ENCODE measurements at places on chromosomes 12 and 14.

DNA sequence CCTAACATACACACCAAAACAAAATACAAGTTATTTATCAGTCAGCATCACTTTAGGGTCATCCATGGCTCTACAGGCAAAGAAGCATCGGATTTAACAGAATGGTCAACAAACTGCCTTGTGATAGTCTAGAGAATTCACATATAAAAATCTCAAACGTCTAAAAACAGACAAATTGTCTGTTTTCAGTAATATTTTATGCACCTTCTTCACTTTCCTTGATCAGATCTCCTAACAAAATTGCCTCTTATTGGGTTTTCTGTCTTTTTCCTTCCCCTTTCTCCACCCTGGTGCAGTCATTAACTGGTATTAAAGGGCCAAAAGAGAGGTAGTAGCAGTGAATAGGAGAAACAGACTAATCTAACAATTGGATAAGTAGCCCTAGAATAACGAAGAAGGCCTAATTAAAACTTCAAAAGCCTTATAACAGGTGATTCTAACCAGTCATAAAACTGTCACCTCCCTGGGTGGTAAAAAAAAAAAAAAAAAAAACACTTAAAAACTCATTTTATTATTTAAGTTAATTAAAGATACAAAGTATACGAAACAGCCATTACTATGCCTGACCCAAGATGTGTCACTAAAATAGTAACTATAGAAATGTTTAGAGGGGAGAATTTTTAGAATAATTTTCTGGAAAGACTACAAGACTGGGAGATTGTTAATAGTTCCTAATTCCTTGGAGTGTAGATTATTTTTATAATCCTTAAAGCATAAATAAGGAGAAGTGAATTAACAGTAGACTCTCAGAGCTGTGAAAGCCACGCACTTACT lies 1.5 kb downstream of the KIF21A start:
- no peak for DNase-seq

- peak; percentile 71 for DNase-seq
Measured at GRCh38 chr12:120710031-120710804, at the start of gene UNC119B. UNC119B (plus strand) TSS chr12:120710458; CDS start chr12:120710475, 17 bp downstream.

- DNase-seq: no peak
Measured at GRCh38 chr12:12892681-12893141, 1.3 kb downstream of the GPRC5A start.

DNA sequence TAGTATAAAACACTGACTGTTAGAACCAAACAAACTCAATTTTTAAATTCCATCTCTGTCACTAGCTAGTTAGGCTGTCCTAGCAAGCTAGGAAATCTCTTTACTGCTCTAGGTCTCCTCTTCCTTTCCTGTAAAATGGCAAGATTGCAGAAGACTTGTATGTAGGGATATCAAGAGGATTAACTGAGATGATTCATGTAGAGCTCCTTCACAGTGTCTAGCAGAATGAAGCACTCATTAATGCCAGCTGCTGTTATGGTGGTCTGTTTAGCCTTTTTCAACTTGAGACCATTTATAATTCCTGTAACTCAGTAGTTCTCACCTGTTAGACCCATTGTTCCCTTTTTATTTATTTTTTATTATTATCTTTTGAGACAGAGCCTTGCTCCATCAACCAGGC lies 67.8 kb upstream of the KCNH3 start:
- DNase-seq: no peak

DNA sequence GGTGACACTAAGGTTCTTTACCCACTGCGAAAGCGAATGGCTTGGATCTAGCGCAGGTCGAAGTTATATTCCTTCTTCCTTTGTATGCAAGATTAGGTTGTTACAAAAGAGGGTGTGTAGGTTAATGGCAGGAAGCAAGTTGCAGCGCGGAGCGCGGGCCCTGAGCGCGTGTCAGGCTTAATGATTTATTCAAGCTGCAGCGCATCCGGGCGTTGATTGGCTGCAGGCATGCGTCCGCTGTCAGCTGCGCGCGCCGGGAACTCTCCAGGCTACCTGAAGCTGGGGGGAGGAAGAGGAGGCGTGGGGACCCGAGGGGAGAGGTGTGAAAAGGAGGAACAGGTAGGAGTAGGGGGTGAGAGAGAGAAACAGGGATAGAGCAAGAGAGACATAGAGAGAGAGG lies 7.4 kb downstream of the ASCL1 start:
- peak; percentile 7 for DNase-seq

DNA sequence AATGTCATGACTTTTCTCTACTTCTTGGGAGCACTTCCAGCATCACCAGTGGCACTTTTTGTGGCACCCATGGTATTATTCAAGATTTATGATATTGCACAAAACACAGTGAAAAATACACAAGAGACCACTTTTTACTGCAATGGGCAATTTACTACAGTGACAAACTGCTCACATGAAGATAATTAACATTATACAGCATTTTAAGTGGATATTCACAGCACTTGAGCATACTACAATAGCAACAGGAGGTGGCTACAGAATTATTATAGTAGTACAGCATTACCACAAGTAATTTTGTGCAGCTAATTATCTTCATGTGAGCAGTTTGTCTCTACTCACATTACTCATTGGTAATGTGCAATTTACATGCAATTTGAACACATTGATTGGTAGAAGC lies 18.3 kb downstream of the IL26 start:
- no peak for DNase-seq

DNA sequence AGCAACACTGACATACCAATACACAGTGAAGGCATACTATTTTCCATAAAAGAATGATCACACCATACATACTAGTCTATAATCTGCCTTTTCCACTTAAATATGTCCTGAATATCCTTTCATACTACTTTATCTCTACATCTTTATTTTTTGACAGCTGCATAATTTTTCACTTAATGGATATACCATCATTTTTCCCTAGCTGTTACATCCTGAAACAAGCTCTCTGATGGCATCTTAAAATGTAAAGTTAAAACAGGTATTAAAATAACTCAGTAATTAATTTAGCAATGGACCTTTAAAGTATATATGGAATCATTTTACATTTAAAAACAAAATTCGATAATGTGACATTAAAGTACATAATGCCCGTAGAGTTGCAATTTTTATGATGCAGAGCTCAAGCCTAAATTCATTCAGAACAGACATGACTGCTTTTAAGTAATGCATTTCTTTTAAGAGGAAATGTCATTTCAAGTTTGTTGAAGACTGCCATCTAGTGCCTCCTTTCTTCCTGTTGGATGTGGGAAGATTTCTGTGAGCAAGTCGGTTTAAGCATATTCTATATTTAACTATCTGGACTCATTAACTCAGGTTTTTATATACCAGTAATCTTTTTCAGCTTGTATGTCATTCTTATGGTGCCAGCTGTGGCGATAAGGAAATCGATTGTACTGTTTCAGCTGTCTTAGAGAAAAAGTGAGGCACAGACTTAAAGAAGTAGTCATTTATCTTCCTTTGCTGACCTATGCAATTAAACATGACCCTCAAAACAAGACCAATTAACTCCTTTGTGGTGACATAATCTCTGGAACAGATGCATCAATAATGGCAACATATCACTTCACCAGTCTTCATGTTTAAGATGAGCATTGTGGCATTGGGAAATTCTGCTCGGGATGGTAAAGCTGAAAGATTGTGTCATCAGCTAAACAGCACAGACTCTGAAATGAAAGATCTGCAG lies 20.3 kb downstream of the PRICKLE1 start:
- DNase-seq: no peak

DNA sequence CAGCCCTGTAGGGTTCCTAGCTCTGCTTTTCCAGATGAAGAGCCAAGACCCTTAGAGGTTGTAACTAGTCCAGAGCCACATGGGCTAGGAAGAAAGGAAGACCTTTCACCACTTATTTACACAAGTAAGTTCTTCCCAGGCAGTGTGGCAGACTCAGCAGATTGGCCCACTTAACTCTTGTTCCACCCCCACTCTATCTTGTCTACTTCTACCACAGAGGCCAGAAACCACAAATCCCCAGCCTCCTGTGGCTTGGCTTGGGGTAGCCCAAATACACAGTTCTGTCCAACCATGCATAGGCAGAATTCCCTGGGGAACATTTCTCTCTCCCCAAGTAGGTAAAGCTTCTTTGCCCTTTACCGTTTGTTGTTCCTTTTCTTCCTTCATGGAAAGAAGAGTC lies 383.5 kb downstream of the RGS6 start:
- no peak for DNase-seq

- DNase-seq: no peak
Measured at GRCh38 chr12:69986114-69986513, 161.1 kb downstream of the MYRFL start.

DNA sequence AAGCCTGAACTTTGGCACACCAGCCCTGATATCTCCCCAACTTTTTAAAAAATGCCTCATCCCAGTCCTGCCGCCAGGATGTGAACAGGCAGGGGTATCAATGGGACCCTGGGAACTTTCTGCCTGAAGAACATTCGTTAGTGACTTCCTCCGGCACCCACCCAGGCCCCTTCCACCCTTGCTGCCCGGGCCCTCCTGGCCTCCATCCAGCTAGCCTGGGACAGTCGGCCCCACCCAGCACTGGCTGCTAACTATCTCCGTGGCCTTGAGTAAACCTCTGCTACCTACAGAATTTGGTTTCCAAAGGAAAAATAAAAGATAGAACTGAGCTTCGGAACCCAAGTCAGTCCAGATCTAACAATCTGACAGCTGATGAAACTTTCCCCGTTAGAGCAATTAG lies 14.3 kb downstream of the SCARB1 start:
- DNase-seq: no peak

- no peak for DNase-seq
Measured at GRCh38 chr12:67773896-67774295, 125.4 kb downstream of the DYRK2 start.

GRCh38 chr12:56061982-56062381 lies 18.0 kb upstream of the ERBB3 start:
- no peak for DNase-seq

DNA sequence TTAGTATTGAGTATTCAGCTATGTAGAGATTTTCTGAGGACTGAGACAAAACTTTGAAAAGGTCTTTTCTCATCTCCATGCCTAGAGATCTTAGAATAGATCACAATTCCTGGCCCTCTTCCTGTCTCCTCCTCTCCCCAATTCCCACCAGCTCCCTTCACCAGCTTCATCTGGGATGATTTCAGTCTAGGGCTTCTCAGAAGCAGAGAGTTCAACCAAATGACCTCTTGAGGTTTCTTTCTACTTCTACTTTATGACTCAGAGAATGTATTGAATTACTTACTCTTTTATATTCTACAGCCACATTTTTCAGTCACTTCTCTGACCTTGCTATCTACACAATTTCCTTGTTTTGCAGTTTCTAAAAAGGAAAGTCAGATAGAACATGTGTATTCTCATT lies 19.4 kb upstream of the SNX6 start:
- DNase-seq: no peak

All from CD4-positive, alpha-beta T cell treated with Interleukin-1 beta for 1 hour (primary cell).